ENCODE measurements at places on chromosomes 1 and 21. TPM values are rescaled to one million over a fixed set of nuclear protein-coding genes. Genes with fewer than 3 reads are reported as not detected.

ZBTB37 gene
- total RNA-seq = 14.5 TPM

DNA sequence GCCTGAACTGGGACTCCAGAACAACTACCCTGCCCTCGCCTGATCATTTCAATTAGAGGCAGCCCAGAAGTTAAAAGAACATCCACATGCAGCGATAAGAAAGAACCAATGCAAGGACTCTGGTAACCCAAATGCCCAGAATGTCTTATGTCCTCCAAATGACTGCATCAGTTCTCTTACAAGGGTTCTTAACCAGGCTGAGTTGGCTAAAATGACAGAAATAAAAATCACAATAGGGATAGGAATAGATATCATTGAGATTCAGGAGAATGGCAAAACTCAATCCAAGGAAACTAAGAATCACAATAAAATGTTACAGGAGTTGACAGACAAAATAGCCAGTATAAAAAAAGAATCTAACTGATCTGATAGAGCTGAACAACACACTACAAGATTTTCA, 80.1 kb upstream of the PTGFR start:
- no peak for DNase-seq

- no peak for DNase-seq
These were observed 24.9 kb upstream of the GRHL3 start for GRCh38 chr1:24294228-24294672.

DNA sequence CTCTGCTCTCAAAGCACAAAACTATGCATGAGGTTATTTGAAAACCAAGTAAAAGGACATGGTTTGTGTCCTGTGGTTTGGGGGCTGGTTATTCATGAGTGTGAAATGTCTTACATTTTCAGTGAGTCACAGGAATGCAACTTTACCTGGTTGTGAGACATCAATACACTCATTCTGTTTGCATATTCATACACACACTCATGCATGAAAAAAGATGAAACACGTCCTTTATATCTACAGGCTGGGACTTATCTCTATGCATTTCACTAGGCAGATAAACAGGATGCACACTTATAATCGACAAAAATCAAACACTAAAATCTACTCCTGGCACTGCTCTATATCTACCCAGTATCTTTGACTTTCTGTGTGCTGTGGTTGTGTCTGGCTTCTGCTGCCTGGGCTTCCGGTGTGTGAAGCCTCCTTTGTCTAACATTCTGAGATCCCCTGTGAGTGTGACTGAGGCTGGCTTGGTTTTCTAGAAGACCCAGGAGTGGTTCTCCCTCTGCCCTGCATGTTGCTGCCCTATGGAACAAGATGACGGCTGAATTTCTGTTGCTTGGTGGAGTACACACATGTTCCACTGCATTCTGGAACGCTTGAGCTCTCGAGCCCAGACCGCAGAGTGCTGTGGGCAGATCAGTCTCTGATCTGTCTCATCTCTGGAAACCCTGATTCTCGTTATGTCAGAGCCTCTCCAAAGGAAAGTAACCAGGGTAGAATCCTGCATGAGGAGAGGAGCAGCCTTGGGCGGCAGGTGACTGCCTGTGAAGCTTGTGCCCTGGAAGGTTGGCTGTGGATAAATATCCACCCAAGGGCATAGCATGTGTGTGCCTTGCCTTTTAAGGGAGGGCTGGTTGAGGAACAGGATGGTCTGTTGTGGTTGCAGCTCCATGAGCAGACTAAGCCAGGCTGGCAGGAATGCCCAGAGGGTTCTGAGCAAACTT, 19.7 kb upstream of the FASLG start:
- DNase-seq = no peak
